Endothelial cell of umbilical vein (primary cell): ENCODE measurements at places on chromosomes 1 and 21. TPM values are rescaled to one million over a fixed set of nuclear protein-coding genes. Genes with fewer than 3 reads are reported as not detected.

Gene KLHDC8A
- not detected in 2 replicates for polyA plus RNA-seq

Gene HSPA13
- polyA plus RNA-seq = 9.5 and 11.5 TPM in 2 replicates

Gene TSPAN1
- 0.65 and 0.91 TPM in 2 replicates for polyA plus RNA-seq

Gene VWA1
- 2.0 and 3.7 TPM in 2 replicates for polyA plus RNA-seq

Gene PSRC1
- 21.6 and 25.0 TPM in 2 replicates for polyA plus RNA-seq

Gene FOXJ3
- 34.7 and 35.4 TPM in 2 replicates for polyA plus RNA-seq

Gene NBPF20
- 2.6 TPM in 2 replicates for polyA plus RNA-seq
